NCI-H460 (cell line): ENCODE measurements at places on chromosomes 12 and 14.

- no peak for DNase-seq
These were observed 49.1 kb downstream of the CEP290 start for GRCh38 chr12:88092771-88093170.

GRCh38 chr14:58362798-58363412 is 32.8 kb upstream of the TOMM20L start:
- DNase-seq: peak; percentile 35

DNA sequence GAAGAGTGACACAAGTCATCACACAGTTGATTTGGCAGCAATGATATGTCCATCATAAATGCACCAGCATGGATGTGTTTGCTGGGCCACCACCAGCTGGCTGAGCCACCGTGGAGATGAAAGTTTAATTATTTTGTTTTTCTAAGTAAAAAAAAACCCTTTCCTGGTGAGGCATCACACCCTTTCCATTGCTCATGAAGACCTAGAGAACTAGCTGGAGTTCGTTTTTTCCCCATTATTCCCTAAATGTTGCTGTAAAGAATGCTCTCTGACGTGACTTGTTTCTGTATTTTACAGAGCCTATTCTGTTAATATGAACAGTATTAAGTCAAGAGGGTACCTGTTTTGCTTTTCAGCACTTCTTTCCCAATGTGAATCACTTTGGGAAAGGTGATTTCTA is 257.9 kb downstream of the MSRB3 start:
- no peak for DNase-seq

DNA sequence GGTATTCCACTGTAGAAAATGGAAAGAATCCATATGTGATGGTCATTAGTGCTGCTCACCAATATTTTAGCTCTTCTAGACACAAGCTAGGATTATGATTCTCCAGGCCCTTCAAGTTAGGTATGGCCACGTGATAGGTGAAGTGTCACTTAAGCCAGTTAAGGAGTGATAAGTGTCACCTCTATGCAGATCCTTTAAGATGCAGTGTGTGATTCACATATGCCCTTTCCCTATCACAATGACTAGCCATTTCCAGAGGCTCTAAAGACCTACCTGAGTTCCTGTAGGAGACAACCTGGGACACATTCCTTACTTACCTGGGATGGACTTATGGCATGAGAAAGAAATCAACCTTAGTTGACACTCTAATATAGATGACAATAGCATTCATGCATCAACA is 343.2 kb downstream of the NELL2 start:
- DNase-seq: no peak

- DNase-seq: no peak
These were observed 43.9 kb upstream of the SLC2A13 start for GRCh38 chr12:40149673-40150260.

GRCh38 chr12:126936181-126936851 is 1330.7 kb upstream of the TMEM132C start:
- DNase-seq: peak; percentile 46

- DNase-seq: no peak
These were observed 100.6 kb downstream of the TNFAIP2 start for GRCh38 chr14:103223818-103224352.

DNA sequence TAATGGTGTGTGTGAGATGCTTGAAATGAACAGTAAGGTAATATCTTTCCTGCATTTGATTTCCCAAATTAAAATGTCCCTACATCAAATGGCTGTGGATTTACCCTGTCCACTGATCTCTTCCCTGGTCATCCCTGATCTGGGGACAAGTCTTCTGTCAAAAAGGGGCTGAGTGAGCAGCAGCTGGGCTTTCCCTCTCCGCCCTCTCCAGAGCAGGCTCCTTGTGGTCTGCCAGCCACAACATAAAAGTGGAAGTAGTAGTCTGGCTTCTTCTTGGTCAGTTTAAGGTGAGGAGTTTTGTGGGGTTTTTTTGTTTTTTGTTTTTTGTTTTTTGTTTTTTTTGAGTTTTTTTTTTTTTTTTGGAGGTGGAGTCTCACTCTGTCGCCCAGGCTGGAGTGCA is 25.2 kb upstream of the PLXNC1 start:
- DNase-seq: no peak

DNA sequence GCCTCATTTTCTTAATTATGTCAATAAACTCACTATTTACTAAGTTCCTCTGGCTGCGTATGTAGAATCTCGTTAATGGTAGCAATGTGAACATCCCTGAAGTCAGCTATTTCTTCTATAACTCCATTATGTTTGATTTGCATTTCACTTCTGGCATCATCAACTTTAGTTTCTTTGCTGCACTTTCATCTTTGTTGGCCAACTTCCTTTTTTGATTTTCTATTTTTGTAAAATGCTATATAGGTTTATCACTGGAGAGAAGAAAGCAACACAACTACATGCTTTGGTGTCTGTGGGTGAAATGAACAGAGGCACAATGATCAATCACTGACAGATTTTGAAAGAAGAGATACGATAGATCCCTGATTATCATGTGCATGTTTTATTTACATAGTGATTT is 58.5 kb upstream of the ATF7IP start:
- no peak for DNase-seq

GRCh38 chr12:124410354-124411175 is 115.7 kb downstream of the RFLNA start:
- no peak for DNase-seq

GRCh38 chr12:74381958-74382357 is 155.7 kb upstream of the ATXN7L3B start:
- no peak for DNase-seq

DNA sequence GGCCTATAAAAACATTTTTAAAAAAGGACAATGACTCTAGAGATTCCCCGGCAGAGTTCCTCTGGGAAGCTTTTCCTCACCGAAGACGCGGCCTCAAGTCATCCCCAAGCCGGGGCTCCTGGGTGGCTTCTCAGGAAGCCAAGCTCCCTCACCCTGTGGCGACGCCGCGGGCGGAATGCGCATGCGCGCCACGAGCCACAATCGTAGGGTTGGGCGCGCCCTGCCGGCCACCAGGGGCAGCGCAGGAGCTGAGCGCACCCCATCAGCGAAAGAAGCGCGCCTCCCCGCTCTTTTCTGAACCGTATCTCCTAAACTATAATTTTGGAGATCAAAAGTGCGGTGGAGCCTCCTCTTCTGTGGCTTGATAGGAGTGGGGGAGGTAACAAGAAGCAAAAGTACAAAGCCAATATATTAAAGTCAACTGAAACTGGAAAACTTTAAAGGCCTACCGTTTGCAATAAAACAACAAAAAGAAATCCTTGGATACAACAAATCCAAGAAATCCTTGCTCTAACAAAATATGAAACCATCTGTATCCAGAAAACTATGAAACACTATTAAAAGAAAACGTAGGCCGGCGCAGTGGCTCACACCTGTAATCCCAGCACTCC is 17.4 kb upstream of the CHFR start:
- DNase-seq: no peak

DNA sequence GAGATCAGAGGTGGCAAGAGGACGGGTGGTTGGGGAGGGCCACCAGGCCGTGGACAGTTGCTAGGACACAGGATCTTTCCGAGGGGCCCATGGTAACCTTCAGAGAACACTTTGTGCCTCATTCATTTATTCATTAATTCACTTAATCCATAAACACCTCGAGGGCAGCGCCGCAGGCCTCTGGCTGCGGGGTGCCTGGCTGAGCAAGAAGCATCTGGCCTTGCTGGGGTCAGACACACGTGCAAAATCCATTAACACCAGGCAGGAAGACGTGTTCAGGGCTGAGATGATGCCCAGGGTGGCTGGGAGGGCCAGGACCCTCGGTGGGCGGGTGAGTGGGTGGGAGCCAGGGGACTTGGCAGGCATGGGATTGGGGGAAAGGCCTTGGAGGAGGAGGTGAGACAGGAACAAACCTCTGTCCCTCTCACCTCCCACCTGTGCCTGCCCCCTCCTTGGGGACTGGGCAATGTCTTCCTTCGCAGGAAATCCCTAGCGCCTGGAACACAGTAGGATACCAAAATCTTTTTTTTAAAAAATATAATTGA is 6.6 kb upstream of the DLK1 start:
- no peak for DNase-seq

DNA sequence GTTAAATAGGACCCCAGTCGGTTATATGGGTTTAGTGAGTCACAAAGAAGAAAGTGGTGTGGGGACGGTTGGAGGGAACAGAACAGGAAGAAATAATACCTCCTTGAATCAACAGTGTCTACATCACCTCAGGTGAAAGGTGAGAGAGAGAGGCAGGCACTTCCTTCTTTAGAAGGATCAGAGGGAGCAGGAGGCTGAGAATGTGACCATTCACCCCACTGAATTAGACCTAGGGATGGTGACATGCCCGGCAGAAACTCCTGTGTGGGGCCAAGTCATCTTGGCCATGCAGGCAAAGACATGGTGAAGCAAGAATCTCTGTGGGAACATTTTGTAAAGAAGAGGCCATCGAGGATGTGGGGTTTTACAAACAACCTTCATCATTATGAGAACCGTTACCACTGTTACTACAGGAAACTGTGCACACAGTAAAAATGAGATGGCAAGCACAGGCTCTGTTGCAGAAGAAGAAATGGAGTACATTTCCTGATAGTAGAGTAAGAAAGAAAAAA is 1196.9 kb downstream of the VRK1 start:
- no peak for DNase-seq

DNA sequence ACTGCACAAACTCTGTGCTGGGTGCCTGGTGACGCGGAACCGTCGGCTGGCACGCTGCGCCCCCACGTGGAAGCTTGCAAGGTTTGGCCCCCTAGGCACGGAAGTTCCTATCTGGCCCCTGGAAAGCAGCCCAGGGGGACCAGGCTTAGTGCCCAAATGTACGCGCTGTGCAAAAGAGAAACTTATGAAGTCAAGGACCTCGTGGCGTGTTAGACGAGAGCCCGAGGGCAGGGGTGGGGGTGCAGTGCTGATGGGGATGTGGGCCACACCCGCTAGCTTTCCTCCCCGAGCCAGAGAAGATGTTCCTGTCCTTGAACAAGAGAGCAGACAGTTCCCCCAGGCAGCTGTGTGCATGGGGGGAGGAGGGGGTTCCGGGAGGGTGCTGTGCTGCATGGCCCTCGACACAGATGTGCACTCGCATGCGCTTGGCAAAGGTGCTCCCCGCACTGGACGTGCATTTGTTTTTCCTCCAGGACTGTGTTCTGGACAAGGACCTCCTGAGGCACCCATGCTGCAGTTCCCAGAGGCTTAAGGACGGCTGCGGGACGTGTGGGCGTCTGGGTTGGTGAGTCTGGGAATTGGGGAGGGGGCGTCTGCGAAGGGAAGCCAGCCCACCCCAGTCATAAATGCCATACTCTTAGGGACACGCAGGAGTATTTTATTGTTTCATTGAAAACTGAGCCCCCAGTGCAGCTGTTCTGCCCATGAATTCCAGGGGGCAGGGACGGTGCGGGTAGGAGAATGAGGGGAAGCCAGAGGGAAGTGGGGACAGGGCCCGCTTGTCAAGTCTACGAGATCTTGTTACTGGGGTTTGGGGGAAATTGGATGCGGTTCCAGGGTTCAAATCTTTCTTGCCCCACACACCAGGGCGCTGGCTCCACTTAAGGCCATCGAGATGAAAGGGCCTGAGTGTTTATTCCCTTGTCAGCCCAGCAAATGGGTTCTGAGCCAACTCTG is 80.0 kb downstream of the NTF3 start:
- DNase-seq: no peak

DNA sequence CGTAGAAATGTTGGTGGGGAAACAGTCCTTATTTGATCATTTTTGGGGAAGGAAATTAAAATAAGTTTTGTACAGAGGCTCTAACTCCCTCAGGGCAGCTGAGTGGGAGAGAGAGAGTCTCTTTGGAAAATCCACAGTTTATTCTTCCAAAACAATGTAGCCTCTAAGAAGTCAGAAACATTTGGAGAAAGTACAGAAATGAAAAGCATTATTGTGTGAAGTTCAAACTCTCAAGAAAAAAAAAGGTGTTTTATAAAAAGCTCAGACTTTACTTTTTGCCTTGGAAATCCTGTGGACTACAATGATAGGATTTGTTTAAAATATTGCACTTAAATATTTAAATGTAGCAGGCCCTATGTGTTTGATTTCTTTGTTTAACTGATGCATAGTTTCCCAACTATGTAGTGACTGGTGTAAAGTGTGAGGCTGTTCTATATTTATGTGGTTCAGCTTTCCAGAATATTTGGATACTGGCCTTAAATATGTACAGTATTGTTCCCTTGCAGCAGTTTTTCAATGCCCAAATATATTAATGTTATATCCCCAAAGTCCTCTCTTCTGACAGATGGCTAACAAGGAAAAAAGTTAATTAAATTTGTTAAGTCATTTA is 82.0 kb upstream of the OTOGL start:
- no peak for DNase-seq

DNA sequence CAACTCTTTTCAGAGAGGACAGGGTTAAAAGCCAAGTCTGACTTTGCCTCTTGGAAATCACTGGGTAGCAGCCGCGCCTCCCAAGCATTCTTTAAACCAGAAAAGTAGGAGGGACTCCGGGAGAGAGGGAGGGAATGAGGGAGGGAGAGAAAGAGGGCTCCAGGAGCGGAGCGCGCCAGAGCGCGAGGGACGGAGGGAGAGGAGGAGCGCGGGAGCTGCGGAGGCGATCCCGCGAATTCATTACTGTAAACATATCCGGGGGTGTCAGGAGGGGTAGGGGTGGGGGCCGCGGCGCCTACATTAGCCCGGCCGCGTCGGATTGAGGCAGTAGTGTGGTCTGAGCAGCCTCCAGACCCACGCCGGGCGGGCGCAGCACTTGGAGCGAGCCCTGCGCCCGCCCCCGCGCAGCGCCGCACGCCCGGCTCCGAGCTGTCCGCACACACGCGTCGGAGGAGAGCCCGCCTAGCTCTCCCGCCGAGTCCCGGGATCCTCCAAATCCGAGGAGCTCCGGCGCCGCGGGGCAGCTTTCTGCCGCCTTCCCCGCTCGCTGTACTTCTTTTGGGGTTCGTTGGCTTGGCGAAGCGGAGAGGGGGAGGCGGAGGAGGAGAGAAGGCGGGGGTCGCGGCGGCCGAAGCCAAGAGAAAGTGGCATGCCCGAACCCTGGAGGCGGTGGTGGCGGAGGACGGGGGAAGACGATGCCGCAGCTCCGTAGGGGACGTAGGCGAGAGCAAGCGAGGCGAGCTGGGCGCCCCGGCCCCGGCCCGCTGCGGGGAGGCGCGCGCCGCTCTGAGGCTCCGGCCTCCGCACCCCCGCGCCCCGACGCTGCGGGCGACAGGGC is 3.3 kb downstream of the FLRT2 start:
- peak; percentile 91 for DNase-seq

GRCh38 chr14:95939335-95939734 is 62.7 kb downstream of the TUNAR start:
- DNase-seq: no peak

- DNase-seq: no peak
These were observed 2.8 kb upstream of the MYL6 start for GRCh38 chr12:56155256-56155845.

GRCh38 chr14:72738161-72738611 is 155.7 kb downstream of the DPF3 start:
- DNase-seq: no peak

- DNase-seq: no peak
These were observed 4.3 kb downstream of the IPO4 start for GRCh38 chr14:24184104-24184970.
